ENCODE measurements at places on chromosomes 7 and 10.

DNA sequence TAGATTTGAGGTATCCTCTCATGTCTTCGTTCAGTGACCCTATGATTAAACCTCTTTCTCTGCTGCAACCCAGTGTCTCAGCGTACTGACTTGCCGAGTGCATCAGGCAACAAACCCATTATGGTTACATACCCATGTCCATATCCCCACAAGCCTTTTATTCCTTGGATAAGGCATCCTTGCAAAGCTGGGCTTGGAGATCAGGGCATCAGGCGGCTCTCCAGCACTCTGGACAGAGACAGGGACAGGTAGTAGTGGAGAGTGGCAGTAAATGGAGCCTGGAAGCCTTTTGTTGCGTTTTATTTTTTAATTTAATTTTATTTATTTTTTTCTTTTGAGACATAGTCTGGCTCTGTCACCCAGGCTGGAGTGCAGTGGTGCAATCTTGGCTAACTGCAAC, 32.0 kb upstream of the NPFFR1 start:
- DNase-seq, result no peak

DNA sequence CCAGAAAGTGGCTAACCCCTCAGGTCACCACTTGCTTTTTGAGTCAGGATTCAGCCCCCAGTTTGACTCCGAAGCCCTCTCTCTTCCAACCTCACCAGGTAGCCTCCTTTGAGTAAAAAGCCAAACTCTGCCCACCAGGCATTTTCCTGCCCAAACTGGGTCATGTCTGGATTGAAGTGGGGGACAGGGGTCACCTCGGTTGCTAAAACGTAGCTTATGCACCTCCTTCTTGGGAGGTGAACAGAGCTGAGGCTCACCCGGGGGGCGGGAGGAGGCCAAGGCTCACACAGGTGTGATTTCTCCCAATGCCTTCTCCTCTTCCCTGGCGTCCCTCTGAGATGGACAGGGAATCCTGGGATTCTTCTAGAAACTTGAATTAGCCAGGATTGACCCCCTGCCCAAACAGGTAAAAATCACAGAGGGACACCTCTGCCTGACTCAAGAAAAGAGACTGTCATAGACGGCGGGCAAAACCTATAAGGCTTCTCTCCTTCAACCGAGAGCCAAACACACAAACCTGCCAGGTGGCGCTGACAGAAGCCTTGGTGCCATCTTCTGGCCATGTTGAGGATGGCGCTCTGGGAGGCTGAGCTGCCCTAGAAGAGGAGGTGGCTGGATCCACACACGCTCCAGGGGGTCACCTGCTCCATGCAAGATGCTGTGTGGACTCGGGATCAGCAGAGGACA, 51.6 kb downstream of the PRLHR start:
- peak; percentile 69 for DNase-seq

GRCh38 chr7:142389544-142389943, 131.7 kb upstream of the PRSS58 start:
- no peak for DNase-seq

DNA sequence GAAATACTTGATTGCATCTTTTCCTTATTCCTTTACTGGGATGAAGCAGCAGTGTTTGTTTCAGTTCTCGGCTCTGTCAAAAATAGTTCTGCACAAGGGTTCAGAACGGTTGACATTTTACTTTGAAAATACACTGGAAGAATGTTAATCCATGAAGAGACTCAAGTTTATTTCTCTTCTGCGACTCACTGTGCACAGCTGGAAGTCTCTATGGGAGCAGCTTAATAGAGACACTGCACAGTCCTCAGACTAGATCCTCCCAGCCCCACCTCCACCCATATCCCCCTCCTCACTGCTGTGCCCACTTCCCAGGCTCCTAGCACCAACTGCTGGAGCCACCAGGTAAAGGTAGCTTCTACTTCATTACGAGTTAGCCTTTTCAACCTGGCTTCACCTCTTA, 517.8 kb downstream of the GRID1 start:
- no peak for DNase-seq

- DNase-seq, result no peak
Measured at GRCh38 chr7:135207406-135208101, 3.8 kb downstream of the WDR91 start.

GRCh38 chr10:124155781-124156435, 62.5 kb upstream of the CHST15 start:
- peak; percentile 85 for DNase-seq

GRCh38 chr7:69047151-69047754, 551.0 kb upstream of the AUTS2 start:
- no peak for DNase-seq

DNA sequence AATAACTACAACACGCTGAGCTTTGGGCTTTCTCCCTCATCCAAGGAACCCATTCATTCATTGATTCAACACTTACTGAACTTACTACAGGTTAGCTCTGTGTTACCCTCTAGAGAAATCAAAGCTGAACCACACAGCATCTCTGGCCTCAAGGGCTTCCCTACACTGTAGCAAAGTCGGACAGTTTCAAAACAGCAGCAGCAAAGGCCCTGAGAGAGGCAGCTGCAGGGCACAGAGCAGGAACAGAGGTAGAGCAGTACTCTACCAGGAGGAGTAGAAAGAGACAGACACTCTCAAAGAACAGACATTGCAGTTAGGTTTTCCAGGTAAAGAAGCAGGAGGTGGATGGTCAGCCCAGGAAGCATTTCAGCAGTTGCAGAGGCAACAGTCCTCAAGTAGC, 16.1 kb downstream of the DOCK4 start:
- DNase-seq, result no peak

DNA sequence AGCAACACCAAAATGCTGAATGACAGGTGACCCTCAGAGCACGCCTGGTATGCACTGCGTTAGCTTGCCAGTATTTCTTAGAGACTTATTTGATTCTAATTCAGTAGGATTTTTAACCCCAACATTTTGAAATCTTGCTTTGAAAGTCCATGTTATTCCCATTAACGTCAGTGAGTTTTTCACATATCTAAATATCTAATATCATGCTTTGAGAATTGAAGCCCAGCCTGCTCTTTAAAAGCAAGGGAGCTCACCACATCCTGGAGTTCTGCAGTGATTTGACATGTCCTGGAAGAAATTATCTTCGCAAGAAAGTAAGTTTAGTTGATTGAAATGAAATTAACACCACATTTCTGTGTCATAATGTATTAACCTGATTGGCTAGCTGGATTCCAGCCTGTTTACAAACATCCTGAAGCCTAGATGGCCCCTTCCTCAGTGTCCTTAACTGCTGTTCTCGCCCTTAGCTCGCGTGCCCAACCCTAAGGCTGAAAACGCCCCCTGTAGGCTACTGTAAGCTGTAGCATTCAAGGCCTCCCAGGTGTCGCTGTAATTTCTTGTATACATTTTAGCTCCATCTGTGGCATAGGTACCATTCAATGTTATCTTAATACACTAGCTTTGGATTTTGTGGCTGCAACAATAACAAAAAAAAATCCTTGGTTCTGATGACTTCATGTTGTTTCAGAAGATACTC, 191.5 kb downstream of the MGMT start:
- DNase-seq, result no peak

DNA sequence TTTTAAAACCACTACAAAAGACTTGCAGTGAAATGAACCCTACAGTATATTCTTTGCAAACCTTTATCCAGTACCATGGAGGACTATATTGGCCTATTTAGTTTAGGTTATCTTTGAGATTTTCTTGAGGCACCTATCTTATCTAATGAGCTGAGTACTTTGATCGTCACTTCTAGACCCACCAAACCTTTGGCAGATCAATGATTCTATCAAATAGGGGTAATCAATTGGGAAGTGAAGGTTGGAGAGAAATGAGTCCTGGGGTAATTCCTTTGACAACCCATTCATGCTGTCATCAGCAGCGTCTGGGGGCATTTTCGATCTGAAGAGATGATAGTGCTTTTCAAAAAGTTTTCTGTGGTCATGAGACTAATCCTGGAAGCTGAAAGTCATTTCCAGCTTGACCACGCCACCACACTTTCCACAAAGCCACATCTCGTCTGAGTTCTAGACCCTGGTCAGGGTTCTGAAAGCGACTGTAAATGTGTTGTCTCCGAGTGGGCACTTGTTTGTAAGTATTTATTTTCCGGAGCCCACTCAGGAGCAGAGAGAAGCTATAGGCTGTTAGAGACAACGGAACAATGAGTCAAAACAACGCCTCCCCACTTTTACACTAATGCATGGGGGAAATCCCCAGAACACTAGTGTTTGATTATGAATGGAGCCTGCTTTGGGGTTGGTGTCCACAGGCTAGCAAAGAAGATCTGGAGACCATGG, 4.8 kb downstream of the EGR2 start:
- no peak for DNase-seq

GRCh38 chr10:132787495-132788179, 1.7 kb upstream of the NKX6-2 start:
- peak; percentile 43 for DNase-seq

- peak; percentile 57 for DNase-seq
Measured at GRCh38 chr10:63977329-63977923, 456.2 kb downstream of the REEP3 start.

GRCh38 chr7:102069931-102070629, 216.6 kb upstream of the SH2B2 start:
- DNase-seq, result no peak
